ENCODE measurements at places on chromosomes 1 and 21. TPM values are rescaled to one million over a fixed set of nuclear protein-coding genes. Genes with fewer than 3 reads are reported as not detected.

The LDLRAD1 gene
- not detected for total RNA-seq

The TMEM51 gene
- total RNA-seq: 10.4 TPM

The TESK2 gene
- total RNA-seq: 5.3 TPM

The PTCH2 gene
- not detected for total RNA-seq

The LAMB3 gene
- 0.33 TPM for total RNA-seq
